ENCODE measurements at places on chromosomes 16 and 17.

DNA sequence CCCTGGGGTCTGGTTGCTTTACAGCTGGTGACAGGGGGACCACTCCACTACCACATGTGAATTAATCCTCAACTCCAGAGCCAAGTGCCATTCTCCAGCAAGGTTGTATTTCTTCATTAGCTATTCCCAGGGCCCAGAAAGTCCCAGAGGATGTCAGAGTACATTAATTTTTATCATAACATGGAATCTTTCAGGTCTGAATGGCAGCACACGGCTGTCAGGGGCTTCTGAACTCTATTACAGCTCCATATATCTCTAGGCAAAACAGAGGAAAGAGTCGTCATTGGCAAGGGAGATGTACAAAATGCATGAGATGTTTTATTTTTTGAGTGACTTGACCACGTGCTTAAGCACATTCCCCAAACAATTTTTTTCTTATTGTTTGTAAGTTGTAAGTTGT lies 303.4 kb downstream of the WWOX start:
- DNase-seq, result no peak

DNA sequence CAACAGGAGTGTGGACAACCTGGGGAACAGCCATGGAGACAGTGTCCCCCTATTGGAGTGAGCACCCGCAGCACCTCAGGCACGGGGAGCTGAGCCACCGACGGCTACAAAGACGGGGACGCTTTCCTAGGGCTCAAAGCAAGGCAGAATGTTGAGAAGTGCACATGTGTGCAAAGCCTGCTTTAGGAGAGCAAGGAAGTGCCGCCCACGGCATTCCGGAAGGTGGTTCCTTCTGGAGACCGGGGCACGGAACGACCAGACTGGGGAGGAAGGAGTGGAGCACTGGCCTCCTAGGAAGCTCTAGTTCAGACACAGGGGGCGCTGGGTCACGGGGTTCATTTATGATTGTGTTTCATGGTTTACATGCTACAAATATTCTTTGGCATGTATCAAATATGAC lies 52.2 kb downstream of the TBC1D16 start:
- no peak for DNase-seq

DNA sequence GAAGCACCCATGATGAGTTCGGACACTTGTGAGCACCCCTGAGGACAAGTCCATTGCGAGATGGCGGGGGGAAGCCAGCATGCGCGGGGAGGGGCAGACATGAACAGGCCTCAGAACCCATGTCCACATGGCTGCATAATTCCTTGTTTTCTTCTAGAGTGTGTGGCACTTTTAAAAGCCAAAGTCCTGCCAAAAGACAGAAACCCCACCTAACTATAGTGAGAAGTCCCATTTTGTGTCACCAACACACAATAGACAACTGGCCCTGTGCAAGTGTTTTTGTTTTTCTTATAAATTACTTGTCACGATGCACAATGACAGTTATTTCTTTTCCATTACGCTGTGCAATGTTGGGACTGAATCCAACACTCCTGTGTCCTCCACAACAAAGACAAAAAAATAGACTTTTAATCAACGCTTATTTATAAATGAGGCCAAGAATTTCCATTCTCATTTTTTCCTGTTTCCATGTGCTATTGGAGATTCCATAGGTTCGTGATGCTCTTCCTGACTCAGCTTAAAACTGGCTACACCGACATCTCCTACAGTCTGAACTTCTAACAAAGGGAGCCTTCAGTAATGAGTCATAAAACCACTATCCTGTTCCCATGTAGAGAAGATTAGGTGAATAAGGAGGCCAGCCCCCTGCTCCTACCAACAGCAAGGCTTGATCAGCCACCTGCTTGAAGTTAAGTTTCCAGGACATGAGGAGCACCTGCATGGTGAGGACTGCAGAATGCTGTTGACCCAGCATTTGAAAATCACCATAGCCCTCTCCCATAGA lies 98.9 kb downstream of the ZNF423 start:
- no peak for DNase-seq

DNA sequence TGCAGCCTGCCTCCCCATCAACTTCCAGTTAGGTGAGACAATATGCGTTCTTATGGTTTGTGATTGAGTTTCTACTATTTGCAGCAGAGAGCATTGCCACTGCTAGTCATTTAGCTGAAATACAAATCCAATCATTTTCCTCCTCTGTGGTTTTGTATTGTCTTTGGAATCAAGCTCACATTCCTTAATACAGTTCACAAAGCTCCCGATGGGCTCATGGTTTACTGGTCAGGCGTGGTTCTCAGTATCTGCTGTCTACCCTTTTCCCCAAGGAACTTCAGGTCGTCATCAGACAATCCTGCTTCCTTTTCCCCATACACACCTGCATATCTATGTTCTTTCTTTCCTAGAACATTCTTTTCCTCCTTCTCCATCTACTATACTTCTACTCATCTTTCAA lies 69.6 kb upstream of the GAS7 start:
- DNase-seq, result no peak

- no peak for DNase-seq
These were observed 52.1 kb downstream of the KLHDC4 start for GRCh38 chr16:87713451-87714229.

All from AG09309 (cell line).